ENCODE measurements at places on chromosomes 11 and 22.

- DNase-seq = no peak
Observed at GRCh38 chr22:37953062-37953436, 352 bp downstream of the C22orf23 start.

DNA sequence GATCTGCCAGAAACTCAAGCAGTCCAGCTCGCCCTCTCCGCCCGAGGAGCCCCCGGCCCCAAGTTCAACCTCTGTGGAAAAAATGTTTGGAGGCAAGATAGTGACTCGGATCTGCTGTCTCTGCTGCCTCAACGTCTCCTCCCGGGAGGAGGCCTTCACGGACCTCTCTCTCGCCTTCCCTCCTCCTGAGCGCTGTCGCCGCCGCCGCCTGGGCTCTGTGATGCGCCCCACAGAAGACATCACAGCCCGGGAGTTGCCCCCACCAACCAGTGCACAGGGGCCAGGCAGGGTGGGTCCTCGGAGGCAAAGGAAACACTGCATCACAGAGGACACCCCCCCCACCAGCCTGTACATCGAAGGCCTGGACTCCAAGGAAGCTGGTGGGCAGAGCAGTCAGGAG, 20.8 kb downstream of the USP35 start:
- no peak for DNase-seq

DNA sequence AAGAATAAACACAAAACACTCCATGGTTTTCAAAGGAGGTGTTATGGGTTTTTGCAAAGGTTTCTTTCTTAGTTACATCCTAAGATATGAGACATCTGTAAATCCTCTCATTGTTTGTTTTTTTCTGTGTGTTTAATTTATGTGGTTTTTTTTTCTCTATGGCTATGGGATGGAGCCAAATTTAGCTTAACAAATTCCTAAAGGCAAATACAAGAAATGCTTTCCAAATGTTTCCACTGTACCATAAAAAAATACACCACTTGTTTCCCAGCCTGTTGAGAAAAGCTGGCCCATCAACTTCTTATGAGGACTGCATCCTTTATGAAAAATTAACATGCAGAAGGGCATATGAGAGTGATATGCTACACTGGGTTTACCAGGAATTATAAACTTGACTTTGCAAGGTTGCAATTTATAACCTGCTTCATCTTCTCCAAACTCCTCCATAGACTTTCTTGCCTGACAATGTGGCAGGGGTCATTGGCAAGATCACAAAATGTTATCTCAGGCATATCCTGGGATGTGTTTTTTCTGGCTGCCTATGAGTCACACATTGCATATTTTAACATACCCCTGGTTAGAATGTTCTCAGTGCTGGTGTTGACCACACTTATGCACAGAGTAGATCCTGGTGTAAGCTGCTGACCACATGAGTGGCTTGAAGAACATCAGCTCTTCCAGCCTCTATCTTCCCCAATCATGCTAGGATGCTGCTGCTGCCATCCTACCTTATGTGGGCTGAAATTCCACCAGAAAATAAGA, 137.6 kb upstream of the TTC12 start:
- DNase-seq = no peak

GRCh38 chr11:80365076-80365725, 924.4 kb upstream of the TENM4 start:
- DNase-seq = no peak

GRCh38 chr11:10401696-10402392, 53.2 kb upstream of the AMPD3 start:
- no peak for DNase-seq

- DNase-seq = no peak
Observed at GRCh38 chr22:37912171-37912570, 6.1 kb downstream of the MICALL1 start.

DNA sequence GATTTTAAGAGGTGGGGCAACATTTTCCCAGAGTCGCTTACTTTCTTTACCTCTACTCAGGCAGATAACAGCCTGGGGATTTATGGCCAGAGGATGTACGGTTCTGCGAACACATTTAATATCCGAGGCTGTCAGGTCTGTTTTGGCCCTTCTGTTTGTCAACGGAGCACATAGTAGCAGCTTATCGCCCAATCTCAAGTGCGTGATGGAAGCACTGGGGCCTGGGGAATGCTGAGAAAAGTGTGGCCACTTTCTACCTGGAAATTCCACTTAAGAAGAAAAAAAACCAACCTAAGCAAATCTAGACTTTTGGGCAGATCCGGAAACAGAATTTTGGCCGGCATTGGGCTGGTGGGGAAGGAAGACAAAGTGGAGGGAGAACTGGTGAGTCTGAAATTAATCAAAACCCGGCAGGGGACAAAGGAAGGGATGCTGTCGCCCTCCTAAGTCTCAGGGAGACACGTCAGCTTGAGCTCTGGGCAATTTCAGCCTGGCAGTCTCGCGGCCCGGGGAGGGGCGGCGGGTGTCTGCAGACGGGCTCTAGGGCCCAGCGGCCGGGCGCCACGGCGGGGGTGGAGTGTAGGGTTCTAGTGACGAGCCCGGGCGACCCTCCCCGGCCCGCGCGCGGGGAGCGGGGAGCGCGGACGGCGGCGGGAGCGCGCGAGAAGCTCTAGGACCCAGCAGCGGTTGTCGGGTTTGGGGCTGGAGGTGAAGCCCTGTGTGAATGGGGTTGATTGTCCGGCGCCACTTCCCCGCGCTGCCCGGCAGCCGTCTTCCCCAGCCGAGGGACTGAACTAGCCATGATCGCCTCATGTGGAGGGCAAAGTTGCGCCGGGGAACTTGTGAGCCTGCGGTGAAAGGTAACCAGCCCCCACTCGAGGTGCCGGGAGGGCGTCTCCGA, at the start of gene AMOTL1:
Gene AMOTL1, plus strand, starts transcription at position 656 of the 901 bp plus-strand sequence. Its CDS starts 156 bp downstream, at position 812.
- DNase-seq = peak; percentile 90

GRCh38 chr11:61927501-61927900, 10.1 kb upstream of the RAB3IL1 start:
- DNase-seq = no peak

DNA sequence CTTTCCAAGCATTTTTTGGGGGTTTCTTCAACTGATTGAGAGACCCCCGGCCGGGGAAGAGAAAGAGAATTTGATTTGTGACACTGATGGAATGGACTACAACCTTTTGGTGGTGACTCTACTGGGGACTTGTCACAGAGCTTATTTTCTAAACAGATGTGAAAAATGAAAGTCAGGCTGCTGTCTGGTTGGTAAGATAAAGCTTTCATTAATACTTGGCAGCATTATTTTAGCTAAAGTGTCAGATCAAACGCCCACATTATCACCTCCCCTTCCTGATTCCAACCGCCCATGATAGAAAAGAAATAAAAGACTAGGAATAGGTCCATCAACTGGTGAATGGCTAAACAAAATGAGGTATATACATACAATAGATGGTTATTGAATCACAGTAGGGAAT, 45.6 kb upstream of the EHF start:
- DNase-seq = no peak

DNA sequence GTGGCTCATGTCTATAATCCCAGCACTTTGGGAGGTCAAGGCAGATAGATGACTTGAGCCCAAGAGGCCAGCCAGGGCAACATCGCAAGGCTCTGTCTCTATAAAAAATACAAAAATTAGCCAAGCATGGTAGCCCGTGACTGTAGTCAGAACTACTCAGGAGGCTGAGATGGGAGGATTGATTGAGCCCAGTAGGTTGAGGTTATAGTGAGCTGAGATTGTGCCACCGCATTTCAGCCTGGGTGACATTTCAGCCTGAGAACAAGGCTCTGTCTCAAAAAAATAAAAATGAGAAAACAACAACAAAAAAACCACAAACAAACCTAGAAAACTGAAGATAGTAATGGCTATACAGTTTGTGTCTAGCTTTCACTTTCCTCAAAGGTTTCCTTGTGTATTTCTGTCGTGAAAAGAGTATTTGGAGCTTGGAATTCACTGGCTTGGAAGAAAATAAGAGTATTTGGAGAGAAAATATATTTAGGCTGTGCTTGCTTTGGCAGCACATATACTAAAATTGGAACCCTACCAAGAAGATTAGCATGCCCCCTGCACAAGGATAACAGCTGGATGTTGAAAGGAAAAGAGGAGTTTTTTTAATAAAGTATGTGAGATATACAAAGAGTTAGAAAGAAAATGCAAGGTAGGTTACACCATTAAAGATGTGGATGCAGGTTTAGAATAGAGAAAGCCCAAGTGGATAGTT, 3.9 kb upstream of the BIRC3 start:
- DNase-seq = no peak

GRCh38 chr11:5279471-5280090, 9.8 kb upstream of the HBE1 start:
- DNase-seq = no peak

GRCh38 chr22:22995166-22995565, 75.2 kb upstream of the GNAZ start:
- peak; percentile 58 for DNase-seq

DNA sequence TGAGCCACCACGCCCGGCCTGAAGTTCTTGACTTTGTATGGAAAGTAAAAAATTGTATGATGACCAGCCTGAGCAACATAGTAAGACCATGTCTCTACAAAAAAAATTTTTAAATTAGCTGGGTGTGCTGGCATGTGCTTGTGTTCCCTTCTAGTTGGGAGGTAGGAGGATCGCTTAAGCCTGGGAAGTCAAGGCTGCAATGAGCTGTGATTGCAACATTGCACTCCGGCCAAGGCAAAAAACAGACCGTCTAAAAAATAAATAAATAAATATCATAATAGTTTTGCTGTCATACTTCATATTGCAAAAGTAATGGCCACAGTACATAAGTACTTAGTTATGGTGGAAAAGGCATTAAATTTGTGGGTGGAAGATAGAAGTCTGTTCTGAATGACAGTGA, 3.4 kb downstream of the AGBL2 start:
- no peak for DNase-seq

DNA sequence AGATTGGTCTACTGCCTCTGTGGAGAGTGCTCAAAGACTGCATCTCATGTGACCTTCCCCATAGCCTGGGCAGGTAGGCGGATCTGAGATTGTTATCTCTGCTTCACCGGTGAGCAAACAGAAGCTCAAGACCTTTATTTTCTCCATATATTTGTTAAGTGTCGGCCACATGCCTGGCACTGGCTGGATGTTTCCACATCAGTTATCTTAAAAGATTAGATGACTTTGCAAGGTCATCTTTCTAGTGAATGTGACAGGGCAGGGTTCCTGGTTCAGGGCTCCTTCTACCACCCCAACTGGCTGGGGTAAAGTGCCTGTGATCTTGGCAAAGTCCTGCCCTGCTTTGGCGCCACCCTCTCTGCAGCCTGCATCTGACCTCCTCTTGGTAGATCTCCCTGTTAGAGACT, 125.0 kb downstream of the CCDC81 start:
- DNase-seq = no peak

DNA sequence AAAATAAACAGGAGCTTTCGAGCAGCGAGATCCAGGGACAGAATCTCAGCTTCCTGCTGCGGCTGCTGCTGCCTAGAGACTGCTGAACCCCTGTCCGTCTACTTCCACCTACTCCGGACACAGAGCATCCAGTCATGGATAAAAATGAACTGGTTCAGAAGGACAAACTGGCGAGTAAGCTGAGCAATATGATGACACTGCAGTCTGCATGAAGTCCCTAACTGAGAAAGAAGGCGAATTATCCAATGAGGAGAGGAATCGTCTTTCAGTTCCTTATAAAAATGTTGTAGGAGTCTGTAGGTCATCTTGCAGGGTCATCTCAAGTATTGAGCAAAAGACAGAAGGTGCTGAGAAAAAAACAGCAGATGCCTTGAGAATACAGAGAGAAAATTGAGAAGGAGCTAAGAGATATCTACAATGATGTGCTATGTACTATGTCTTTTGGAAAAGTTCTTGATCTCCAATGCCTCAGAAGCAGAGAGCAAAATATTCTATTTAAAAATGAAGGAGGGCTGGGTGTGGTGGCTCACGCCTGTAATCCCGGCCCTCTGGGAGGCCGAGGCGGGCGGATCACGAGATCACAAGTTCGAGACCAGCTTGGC, 11.1 kb upstream of the MS4A2 start:
- no peak for DNase-seq

GRCh38 chr11:35237860-35238715, 99.1 kb downstream of the CD44 start:
- DNase-seq = peak; percentile 29

- DNase-seq = no peak
Observed at GRCh38 chr22:32613773-32614392, 139.3 kb downstream of the FBXO7 start.

DNA sequence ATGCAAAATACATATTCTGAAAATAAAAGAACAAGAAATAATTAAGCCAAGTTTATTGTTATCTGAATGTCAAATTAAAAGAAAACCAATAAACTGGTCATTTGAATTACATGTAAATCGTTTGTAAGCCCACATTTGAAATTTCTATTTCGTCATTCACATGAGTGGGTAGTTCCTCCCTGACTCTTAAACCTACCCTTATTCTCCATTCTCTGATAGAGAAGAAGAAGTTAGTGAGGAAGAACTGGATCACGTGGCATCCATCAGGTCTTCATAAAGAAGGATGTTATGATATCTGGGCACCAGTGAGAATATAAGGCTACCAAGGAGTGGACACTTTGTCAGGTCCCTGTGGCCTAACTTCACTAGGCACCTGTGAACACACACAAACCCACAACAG, 328.1 kb downstream of the OPCML start:
- DNase-seq = no peak

DNA sequence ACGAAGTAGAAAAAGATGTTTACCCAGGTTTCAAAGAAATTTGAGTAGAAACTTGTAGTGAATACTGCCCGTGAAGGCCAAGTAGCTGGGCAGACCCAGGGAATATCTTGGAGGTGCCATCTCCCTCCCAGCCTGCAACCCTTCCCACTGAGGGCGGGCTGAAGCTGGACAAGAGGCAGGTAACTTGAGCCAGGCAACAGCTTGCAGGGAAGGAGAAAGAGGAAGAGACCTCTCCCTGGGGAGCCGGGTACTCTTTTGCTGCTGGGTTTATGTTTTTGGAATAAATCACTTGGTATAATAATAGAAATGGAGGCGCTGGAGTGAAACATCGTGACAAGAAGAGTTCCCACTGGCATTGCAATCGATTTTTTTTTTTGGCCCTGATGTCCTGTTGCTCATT, 49.4 kb upstream of the JAM3 start:
- DNase-seq = peak; percentile 81

- peak; percentile 69 for DNase-seq
Observed at GRCh38 chr11:1639666-1640065, 10.1 kb downstream of the KRTAP5-5 start.

- no peak for DNase-seq
Observed at GRCh38 chr11:13427440-13427839, 35.6 kb downstream of the BTBD10 start.

DNA sequence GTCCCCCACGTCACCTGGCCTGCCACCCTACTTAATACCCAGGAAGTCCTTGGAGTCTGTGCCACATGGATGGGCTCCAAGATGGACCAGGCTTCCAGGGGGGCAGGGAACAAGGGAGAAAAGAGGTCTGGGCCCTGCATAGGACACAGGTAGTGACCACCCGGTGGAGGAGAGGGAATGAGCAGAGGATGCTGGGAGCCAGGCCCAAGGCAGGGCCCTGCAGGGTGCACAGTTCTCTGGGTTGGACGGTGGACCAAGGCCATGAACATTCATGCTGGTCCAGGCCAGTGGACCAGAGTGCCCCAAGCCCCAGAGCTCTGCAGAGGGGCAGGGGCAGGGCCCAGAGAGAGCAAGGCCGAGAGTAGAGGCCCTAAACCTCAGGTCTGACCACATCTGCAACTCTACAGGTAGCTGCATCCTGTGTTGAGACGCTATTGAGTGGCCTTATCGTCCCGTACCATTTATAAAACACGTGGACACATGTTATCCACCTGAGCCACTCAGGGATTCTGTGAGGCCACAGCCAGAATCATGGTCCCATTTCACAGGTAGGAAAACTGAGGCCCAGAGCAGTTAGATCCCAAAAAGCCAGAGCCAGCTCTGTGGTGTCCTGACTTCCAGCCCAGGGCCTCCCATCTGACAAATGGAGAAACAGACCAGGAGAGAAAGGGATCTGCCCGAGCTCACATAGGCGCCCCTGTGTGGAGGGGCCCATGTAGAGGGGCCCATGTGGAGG, 46.4 kb downstream of the IGLL5 start:
- DNase-seq = no peak
